ENCODE measurements at places on chromosomes 12 and 14.

GRCh38 chr12:124520265-124520701, 47.1 kb downstream of the NCOR2 start:
- DNase-seq: no peak

- no peak for DNase-seq
These were observed 18.5 kb upstream of the MAP1LC3B2 start for GRCh38 chr12:116540622-116541152.

GRCh38 chr14:89617481-89618329, 200.7 kb upstream of the FOXN3 start:
- DNase-seq: peak; percentile 25

DNA sequence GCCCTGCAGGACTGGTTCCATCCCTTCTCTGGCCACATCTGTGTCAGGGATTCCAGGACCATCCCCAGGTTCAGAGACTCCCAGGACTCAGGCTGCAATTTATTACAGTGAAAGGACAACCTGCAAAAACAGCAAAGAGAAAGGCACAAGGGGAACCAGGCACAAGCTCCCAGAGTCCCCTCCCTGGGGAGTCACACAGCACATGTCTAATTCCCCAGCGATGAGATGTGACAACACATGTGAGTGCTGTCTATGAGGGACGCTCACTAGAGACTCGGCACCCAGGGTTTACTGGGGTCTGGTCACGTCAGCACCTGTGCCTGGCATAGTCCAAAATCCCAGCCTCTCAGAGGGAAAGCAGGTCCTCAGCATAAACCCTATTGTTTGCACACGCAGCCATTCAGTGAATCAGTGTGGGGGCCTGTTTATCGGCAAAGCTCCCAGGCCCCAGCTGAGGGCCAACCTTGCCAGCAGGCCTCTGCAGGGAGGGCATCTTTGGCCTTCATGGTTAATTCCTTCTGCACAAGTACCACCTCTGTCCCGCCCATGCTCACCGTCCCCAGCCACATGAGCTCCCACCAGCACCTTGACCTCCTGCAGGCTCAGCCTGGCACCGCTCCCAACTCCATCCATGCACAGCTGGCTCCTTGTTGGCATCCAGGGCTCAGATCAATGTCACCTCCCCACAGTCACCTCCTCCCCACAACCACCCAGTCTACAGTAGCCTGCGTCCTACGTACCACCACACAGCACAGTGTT, 198.9 kb upstream of the SFSWAP start:
- no peak for DNase-seq

DNA sequence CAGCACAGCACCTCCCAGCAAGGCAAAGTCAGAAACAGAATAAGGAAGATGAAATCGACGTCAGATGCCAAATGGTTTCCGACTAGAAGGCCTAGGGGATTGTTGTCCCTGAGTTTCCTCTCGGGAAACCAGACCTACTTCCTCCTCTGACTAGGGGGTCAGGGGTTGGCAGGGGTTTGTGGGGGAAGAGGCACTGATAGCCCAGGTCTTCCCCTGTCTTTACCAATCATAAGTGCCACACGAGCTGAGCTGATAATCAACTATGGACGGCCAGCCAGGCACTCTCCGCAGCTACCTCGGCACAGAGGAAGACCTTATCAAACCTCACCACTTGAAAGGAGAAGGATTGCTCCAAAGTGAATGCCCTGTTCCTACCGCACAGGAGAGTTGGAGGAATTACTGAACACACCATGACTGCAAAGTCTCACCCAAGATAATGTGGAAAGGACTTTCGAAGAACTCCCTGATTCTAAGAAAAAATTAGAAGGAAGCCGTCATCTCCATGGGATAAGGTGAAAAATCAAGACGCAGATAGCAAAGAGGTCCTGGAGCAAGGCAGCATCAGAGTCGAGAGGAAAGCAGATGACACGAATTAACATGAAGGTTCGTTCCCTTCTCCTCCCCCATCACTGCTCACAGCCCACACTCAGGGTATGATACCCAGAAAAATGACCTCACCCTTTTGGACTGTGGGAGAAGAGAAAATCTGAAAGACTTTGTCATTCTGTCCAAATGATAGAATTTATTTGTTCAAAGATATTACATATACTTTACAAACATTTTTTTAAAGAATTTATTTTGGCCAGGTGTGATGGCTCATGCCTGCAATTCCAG, 77.7 kb upstream of the MED13L start:
- no peak for DNase-seq
